ENCODE measurements at places on chromosomes 11 and 22.

GRCh38 chr11:59556917-59557348 lies 45.6 kb downstream of the OR4D9 start:
- DNase-seq = no peak

- peak; percentile 96 for DNase-seq
Measured at GRCh38 chr11:72793425-72794367, at the start of gene STARD10. TSS of gene STARD10 (minus strand) at chr11:72794047. CDS start at chr11:72781181, 12,866 bp downstream.

DNA sequence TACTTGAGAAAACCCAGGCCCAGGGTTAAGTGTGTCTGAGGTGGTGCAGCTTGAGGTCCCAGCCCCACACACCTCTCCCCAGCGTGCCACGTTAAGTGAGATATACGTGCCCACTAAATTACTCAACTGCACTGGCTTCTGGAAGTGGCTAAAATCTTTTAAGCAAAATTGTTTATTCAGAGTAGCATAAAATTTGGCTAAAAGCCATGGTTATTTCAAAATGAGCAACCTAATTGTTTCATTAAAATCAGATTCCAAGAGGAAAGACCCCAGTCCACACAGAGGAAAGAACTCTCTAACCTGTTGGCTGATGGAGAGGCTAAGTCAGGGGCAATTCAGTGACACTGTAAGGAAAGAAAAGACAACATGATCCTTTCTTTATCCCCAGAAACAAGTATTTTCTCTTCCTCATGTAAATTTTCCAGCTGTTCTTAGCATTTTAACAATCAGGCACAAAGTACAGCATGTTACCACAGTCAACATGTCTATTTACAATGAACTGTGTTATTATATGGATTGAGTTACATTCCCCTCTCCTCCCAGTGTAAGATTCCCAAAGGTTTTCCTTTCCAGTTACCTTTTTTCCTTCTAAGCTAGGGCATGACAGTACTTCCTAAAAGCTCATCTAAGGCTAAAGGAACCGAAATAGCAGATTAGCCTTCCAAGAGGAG lies 26.6 kb downstream of the NUP50 start:
- DNase-seq = no peak

GRCh38 chr11:12200991-12201985 lies 90.9 kb downstream of the MICAL2 start:
- DNase-seq = no peak

GRCh38 chr11:9530020-9530621 lies 43.3 kb upstream of the WEE1 start:
- no peak for DNase-seq

DNA sequence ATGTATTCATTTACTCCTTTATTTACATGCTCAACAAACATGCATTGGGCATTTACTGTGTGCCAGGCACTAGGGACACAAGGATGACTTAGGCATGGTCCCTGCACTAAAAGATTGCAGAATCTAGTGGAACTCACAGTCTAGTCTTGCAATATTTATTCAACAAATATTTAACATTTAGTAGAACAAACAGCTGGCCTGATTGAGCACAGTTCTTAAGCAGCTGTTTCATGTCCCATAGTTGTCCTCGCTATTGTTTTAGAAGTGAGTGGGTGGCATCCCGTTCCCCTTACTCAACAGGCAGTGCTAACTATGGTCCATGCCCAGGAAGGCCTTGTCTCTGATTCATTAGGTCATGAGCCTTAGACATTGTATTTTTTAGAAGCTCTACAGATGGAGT lies 459.9 kb upstream of the CADM1 start:
- no peak for DNase-seq

DNA sequence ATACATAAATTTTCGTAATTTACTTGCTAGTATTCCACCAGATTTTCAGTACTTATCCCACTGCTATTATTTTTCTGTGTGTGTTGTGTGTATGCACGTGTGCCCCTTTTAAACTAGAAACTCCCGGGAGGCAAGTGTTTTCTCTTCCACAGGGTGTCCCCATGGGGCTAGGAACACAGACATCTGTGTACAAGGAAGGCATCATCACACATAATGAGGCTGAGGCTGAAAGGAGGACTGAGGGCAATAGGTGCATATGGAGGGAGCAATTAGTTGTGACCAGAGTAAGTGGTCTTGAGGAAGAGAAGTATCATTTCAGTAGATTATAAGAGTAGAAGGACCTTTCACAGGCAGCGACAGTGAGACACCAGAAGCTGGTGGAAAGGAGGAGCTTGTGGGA lies 2.1 kb upstream of the DPAGT1 start:
- no peak for DNase-seq

- DNase-seq = no peak
Measured at GRCh38 chr22:32103658-32104315, 55.3 kb downstream of the C22orf42 start.

DNA sequence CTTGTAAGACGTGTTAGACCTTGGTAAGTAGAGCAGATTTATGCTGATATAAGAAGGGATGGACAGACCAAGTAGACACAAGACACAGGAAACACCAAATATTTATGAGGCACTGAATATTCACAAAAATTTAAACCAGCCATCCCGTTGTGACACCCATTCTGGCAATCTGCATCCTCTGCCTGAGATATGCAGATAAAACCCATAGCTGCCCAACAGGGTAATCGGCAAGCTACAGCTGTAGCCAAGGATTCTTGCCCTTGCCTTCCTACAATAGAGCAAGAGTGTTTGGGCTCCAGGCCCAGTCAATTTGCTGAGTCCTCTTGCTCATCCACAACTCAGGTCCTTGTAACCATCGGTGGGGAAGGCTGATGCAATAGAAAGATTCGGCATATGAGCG lies 18.5 kb upstream of the MPZL2 start:
- no peak for DNase-seq

DNA sequence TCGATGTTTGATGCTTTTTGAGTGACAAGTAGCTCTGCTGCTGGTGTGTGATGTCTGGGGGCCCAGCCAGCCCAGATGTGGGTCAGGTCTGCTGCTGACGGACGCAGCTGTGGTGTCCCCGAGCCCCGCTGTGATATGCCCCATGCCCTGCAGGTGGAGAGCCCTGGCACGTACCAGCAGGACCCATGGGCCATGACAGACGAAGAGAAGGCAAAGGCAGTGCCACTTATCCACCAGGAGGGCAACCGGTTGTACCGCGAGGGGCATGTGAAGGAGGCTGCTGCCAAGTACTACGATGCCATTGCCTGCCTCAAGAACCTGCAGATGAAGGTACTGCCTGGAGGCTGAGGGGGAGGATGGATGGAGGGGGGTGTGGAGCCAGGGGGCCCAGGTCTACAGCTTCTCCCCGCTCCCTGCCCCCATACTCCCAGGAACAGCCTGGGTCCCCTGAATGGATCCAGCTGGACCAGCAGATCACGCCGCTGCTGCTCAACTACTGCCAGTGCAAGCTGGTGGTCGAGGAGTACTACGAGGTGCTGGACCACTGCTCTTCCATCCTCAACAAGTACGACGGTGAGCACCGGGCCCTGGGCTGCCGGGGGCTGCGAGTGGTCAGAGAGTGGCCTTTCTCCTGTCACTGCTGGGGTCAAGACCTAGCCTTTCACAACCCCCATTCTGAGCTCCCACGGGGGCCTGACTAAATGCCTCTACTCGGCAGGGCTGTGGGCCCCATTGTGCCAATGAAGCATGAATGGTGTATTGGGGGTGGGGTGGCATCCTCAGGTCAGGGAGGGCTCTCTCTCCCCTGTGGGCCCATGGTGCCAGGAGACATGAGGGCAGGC lies 7.3 kb downstream of the AIP start:
- no peak for DNase-seq

GRCh38 chr22:32661737-32662586 lies 139.5 kb upstream of the TIMP3 start:
- DNase-seq = no peak

- DNase-seq = no peak
Measured at GRCh38 chr11:31628111-31628510, 118.5 kb downstream of the ELP4 start.

DNA sequence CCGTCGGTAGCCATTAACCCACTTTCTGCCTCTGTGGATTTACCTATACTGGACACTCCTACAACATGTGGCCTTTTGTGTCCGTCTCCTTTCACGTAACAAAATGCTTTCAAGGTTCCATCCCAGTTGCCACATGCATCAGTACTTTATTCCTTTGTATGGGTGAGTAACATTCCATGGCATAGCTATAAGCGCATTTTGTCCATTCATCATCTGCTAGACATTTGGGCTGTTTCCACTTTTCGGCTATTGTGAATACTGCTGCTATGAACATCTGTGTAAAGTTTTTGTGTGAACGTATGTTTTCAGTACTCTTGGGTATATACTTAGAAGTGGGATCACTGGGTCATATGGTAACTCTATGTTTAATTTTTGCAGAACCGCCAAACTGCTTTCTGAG lies 257.2 kb downstream of the ST3GAL4 start:
- no peak for DNase-seq

DNA sequence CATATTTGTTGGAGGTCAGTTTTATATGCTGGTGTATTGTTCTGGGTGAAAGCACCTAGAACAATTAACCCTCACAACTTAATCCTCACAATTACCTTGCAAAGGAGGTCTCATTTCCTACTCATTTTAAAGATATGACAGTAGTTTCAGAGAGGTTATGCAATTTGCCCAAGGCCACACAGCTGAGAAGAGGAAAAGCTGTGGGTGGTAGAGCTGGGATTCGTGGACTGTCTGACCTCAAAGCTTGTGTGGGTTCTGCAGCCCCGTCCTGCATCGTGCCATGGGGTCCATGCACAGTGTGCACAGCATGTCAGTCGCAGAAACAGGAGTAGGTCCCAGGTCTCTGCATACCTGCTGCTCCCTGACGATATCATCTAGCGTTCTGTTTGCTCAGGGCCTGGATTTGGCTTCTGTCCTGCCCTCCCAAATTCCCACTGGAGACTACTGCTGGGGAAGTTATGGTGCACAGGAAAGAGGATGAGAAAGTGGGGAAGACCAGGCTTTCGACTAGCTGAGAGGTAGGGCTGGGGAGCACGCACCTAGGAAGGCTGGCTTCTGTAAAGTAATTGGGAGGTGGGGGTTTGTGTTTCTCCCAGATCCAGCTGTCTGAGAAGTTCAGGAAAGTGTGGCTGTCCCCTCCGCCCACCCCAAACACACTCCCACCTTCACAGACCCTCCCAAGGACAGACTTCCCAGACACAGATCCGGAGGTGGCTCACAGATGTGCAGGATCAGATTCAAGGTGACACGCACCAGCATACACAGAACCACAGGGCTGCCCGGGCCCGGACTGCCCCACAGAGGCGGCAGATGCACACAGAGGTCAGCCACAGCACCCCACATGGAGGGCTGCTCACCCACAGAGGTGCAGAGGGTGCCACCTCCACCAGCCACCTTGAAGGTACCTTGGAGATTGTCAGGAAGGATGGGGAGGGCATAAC lies 2.0 kb downstream of the BACE1 start:
- no peak for DNase-seq

GRCh38 chr22:23745791-23746190 lies 5.1 kb downstream of the ZNF70 start:
- DNase-seq = no peak

- DNase-seq = no peak
Measured at GRCh38 chr11:30244265-30244664, 13.5 kb downstream of the FSHB start.

GRCh38 chr22:25404556-25404927 lies 159.9 kb upstream of the GRK3 start:
- no peak for DNase-seq

- DNase-seq = no peak
Measured at GRCh38 chr11:96017856-96018255, 93.9 kb upstream of the MTMR2 start.

GRCh38 chr11:19954899-19955298 lies 205.4 kb downstream of the DBX1 start:
- DNase-seq = no peak

DNA sequence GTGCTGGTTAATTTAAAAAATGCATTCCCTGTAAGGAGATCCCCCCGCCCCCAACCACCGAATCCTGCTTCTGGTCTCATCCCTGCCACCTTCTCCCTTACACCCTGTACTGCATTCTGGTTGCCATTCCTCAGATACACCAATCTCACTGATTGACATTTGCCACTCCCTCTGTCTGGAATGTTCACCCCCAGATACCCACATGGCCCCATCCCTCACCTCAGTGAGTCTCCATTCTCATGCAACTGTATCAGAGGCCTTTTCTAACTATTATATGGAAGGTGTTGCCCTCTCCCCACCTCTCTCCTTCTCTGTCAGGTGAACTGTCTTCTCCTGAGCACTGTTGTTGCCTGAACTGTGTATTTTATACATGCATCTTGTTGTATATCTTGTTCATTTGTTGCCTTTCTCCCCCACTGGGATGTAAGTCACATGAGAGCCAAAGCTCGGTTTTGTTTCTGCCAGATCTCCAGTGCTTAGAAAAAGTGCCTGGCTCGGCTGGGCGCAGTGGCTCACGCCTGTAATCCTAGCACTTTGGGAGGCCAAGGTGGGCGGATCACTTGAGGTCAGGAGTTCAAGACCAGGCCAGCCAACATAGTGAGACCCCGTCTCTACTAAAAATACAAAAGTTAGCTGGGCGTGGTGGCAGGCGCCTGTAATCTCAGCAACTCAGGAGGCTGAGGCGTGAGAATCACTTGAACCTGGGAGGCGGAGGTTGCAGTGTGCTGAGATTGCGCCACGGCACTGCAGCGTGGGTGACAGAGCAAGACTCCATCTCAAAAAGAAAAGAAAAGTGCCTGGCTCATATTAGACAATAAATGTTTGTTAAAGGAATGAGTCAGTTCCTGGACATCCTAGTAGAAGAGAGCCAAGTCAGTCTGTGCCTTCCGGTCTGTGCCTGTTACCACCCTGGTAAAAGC lies 61.0 kb downstream of the TNRC6B start:
- no peak for DNase-seq

DNA sequence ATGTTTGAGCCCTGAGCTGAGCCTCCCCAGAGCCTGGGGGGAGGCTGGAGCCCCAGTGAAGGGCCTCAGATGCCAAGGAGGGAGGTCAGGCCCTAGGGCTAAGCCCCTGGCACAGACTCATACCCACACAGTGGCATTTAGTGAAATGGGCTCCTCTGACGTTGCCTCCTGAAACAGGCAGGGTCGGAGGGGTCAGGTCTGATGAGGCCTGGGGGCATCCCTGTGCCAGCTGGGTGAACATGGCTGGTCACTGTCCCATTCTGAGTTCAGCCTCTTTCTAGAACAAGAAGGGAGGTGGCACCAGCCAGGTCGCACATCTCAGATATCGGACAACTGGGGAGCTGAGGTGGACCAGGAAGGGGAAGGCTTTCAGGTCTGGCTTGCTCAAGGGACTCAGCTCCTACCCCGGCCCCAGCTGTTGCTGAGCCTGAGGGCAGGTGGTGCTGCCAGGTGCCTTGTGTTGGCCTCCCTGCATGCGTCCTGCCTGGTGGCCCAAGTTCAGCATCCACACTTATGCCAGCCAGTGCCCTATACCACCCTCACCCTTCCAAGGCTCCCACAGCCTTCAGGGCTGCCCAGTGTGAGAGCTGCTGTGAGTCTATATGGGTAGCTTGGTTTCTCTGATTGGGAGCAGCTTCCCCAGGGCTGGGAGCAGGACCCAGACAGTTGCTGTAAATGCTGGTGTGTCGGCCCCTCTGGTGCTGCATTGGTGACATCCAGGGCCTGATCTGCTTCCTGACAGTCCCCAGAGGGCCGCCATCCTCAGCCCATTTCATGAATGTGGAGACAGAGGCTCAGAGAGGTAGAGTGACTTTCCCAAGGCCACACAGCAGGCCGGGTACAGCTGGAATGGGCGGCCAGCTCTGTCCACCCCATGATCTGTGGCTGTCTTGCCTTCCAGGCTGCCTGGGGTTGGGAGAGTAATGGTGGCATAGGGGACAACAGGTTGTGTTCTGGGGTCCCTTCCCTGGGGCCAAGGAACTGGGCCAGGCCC lies 32.8 kb upstream of the PPARA start:
- DNase-seq = no peak

- DNase-seq = no peak
Measured at GRCh38 chr11:73963861-73964260, 13.0 kb downstream of the DNAJB13 start.
